ENCODE measurements at places on chromosomes 6 and 20.

- no peak for DNase-seq
These were observed 84.3 kb upstream of the PREP start for GRCh38 chr6:105487040-105487790.

DNA sequence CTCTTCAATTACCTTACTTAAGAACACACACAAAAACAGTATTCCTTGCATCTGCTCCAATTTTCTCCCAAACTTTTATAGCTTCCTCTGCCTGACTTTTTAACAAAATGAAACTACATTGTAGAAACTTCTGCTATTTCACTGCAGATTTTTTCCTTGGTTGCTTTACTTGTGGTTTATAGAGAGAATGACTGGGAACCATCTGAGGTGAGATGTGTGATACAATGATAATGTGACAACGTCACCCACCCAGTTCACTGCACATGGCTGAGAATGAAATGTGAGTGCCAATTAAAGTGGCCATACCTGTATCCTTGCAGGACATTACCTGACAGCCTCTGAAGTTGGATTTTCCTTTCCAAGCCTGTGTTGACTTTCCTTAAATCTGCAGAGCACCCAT lies 258.4 kb downstream of the CD83 start:
- DNase-seq, result no peak

GRCh38 chr20:23412026-23412425 lies 9.3 kb downstream of the NAPB start:
- no peak for DNase-seq

DNA sequence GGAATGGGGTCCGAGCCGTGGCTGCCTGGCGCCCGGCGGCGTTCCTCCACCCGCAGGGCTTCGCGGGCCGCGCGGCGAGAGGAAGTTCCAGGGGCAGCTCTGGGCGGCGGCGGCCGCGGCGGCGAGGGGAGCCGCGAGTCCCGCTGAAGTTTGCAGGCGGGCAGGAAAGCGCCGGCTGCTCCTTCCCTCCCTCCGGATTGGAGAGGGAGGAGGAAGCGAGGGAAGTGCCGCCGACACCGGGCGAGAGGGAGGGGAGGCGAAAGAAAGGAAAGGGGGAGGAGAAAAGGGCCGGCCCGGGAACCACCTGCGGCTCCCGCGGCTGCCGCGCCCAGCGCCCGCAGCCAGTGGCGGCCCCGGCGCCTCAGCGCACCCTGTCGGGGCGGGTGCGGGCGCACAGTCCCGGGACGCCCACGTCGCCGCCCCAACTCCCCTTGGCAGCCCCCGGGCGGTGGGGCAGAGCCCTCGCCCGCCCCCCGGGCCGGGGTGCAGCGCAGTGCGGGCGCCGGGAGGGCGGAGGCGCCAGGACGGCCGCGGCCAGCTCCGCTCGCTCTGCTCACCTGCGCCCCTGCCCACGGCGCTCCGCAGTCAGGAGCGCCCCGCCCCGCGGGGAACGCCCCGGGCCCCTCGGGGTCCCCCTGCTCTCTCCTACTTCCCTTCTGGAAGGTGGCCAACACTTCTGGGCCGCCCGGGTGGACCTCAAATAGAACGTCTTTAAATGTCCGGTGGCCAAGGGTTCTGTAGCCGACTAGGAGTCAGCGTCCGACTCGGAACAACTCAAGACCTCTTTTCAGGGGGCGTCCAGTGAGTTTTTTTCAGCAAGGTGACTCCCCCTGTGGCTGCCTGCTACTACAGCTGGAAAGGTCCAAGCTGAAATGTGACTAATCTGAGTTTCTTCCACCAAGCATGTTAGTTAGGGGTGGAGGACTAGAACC lies 80.3 kb upstream of the CCDC28A start:
- peak; percentile 38 for DNase-seq

- DNase-seq, result no peak
These were observed 11.6 kb downstream of the ZKSCAN4 start for GRCh38 chr6:28240471-28240870.

- DNase-seq, result peak; percentile 77
These were observed 39.8 kb upstream of the RAB23 start for GRCh38 chr6:57261926-57262325.

- DNase-seq, result no peak
These were observed 89.0 kb downstream of the NRSN1 start for GRCh38 chr6:24214984-24215383.

- DNase-seq, result no peak
These were observed 28.4 kb upstream of the GSTA3 start for GRCh38 chr6:52937908-52938307.

GRCh38 chr6:150001295-150002008 lies 23.9 kb downstream of the RAET1L start:
- DNase-seq, result no peak

DNA sequence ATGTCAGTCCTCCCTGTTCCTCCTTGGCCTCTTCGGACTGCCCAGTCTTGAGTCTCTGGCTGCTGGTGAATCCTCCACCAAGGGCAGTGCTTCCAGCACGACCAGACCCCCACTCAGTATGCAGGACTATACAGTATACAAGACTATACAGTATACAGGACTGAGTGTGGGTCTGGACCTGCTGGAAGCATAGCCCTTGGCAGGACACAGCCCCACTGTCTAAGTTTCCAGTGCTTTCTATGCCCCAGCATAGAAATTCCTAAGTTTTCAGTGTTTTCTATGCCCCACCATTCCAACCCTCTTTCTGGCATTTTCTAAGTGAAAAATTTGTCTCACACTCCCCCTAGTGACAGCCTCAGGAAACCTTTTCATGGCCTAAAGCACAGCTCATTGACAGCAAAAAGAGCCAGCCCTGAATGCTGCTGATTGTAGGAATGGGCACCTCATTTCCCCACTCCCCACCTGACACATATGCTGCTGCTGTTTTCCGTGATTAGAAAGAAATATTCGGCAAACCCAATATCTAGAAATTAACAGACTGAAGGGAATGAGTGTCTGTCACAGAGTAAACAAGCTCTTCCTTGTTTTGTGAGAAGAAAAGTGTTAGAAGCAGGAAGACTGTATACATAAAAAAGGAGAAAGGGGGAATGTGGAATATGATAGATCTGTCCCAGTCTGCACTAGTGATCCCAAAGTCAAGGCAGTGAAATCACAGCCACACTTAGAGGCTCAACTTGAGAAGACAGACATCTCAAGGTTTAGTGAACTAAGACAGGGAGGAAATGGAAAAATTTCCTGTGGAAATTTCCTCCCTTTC lies 206.9 kb downstream of the IBTK start:
- peak; percentile 49 for DNase-seq

DNA sequence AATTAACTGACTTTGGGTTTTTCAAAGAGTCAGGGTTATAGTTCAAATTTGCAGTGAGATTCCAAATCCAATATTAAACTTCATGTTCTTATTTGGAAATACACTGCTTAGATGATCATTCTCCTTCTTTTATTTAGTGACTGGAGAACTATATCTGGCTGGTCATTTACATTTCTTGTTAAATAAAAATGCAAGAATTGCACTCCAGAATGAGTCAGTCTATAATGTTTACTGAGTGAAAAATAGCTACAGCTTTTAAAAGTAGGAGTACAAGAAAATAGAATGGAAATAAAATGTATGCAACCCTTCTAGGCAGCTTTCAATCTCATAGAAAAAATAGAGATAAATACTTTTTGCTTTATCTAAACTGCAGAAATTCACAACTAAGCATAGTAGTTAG lies 54.5 kb upstream of the CD2AP start:
- no peak for DNase-seq

DNA sequence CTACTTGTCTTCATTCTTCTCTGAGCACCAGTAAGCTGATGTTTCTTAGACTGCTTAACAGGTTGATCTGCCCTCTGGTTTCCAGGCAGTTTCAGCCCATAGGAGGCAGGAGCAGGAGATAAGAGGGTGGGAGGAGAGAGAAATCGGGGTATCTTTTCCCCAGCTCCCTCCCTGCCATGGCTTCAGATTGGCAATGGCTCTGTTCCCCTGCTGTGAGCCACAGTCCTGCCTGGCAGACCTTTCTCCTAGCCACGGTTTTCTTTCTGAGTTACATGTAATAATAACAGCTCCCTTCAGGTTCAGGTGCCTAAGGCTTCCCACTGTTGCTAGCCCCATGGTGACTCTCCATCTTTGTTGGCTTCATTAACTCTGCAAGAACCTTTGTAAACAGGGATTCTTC lies 115.3 kb downstream of the CD83 start:
- no peak for DNase-seq

GRCh38 chr6:37049758-37050044 lies 44.2 kb downstream of the FGD2 start:
- DNase-seq, result no peak

DNA sequence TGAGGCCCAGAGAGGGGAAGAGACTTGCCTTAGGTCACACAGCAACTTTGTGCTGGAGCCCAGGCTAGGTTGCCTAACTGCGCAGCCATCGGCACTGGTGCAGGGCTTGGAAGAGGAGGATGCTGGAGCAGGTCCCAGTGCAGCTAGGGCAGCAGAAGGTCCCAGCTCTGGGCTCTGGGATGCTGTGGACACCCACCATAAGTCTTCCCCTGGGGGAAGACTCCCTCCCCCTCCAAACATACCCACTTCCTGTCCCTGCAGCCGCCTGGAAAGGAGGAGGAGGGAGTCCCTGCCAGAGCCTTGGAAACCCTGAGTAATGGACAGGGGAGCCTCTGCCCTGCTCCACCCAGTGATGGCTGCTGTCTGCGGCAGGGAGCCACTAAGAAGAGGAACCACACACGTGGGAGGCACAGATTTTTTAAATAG lies 93.6 kb downstream of the NCR2 start:
- no peak for DNase-seq

- peak; percentile 79 for DNase-seq
These were observed 18.9 kb upstream of the DSN1 start for GRCh38 chr20:36792422-36792821.

GRCh38 chr6:3977875-3978711 lies 100.8 kb downstream of the FAM217A start:
- DNase-seq, result peak; percentile 85

- no peak for DNase-seq
These were observed 9.3 kb downstream of the GFRA4 start for GRCh38 chr20:3653921-3654320.

DNA sequence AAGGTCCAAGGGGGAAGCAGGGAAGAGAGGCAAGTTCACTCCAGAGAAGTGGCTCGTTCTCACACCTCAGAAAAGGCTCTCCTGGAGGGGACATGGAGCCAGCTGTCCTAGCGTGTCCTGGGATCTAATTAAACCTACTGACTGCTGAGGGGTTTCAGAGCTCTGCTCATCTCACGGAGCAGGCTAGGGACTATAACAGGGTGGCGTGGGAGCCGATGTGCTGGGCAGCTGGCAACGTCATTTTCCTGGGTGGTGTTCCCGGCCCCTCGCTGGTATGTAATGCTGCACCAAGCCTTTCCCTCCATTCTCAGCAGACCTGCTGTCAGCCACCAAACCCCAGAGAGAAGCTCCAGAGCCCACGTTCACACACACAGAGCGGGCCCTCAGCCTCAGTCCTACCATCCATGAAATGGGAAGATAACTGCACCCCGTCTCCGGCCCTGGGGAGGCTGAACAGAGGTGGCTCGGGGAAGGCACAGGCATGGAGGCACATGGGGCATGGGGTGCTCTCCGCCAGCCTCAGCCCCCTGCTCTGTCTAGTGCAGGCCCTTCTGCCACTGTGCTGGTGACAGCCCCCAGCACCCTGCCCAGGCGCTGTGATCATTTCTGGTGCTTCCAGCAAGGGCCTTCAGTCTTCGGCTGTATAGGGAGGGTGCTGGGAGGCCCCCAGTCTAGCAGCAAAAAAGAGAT lies 1.9 kb downstream of the CST7 start:
- DNase-seq, result no peak

DNA sequence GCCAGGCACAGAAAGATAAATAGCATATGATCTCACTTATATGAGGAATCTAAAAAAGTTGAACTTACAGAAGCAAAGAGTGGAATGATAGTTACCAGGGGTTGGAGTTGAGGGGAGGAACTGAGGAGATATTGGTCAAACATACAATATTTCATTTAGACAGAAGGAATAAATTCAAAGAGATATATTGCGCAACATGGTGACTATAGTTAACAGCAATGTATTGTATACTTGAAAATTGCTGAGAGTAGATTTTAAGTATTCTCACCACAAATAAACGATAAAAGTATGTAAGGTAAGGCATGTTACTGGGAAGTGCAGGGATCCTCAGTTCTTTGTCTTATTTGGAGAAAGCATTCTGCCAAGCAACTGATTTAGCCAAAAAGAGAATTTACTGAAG lies 171.9 kb downstream of the LMBRD1 start:
- DNase-seq, result no peak

DNA sequence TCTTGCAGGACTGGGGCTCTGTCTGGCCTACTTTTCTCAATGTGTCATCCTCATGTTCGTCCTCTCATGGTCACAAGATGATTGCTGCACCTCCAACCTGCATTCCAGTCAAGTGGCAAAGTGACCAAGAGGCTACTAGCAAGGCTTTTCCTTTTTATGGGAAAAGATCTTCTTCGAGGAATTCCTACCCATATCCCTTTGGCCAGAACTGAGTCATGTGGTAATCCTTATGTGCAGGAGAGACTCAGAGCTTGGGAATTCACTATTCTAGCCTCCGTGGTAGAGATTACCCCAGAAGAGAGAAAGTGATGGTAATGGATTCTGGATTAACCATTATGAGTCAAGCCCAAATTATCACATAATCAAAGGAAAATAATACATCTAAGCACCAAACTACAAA lies 162.7 kb downstream of the KCNQ5 start:
- no peak for DNase-seq

- peak; percentile 28 for DNase-seq
These were observed 51.5 kb upstream of the MTHFD1L start for GRCh38 chr6:150813993-150814359.

DNA sequence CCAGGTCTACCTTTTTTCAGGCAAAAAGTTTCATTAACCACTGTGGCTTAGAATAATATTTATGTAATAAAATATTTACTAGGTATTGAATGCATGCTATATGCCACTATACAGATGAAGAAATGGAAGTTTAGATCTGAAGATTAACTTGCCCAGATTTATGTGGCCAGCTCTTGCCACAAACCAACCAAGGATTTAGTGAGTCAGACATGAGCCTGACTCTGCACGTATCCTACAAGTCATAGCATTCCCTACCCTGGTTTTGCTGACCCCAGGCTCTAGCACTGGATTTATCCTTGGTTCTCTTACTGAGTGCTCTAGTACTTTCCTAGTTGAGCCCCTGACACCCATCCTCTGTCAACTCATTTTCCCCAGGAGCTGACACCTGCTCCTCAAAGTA lies 75.4 kb downstream of the ANKEF1 start:
- DNase-seq, result peak; percentile 38

- DNase-seq, result no peak
These were observed 17.6 kb downstream of the GCLC start for GRCh38 chr6:53527249-53527765.
